ENCODE measurements at places on chromosomes 3 and 15. TPM values are rescaled to one million over a fixed set of nuclear protein-coding genes. Genes with fewer than 3 reads are reported as not detected.

Gene MYH15
- total RNA-seq, result 0.19 TPM

Gene PIERCE2
- 3.5 TPM for total RNA-seq

Gene AMOTL2
- total RNA-seq, result 137 TPM

Gene UPK1B
- not detected for total RNA-seq

Gene APOD
- total RNA-seq, result 0.83 TPM

Gene UTS2B
- not detected for total RNA-seq

Gene AADACL2
- not detected for total RNA-seq

Gene DPPA4
- total RNA-seq, result not detected

DNA sequence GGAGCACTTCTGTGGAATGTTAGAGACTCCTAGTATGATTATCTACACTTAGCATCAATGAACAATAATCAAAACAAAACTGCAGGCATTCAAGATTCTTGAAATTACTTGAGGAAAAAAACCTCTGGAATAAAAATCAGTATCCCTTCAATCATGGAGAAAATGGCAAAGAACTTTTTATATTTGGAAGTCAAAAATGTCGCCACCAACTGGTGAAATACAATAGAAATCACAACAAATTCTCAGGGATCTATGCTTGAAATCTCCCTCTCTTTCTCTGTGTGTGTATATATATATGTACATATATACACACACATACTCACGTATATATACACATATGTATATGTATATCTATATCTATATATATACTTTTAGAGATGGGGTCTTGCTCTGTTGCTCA, 378.9 kb upstream of the ALCAM start:
- no peak for DNase-seq

- DNase-seq, result no peak
Observed at GRCh38 chr15:90345857-90346256, 6.2 kb upstream of the ZNF774 start.

GRCh38 chr3:115617591-115617990, 5.7 kb upstream of the GAP43 start:
- no peak for DNase-seq

DNA sequence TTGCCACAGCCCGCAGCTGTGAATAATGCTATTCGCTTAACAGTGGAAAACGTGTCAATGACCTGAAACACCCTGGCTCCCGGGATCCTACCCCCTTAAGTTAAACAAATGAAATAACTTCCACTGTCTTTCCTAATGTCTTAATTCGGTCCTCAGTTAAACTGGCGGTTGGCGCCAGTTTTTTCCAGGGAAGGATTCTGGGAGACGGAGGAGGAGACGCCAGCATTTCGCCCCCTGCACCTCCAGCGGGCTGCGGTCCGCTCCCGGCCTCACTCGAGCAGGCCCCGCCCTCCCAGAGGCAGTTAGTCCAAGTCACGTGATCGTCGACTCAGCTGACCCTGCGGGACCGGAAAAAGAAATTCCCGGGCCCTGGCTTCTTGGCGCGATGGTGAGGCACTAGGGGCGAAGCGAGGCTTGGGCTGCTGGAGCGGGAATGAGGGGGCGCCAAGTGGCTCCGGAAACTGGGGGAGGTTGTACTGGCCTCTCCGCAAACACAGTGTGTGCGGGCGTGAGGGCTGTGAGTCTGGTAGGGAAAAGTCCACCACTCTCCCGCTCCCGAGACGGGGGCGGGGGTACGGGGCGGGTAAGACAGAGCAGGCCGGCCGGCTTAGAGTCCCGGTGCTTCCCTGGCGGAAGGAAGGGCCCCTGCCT, at the start of gene COMMD4:
TSS of gene COMMD4 (plus strand) at position 359 of the 651 bp plus-strand sequence. CDS start at position 386, 27 bp downstream.
- peak; percentile 94 for DNase-seq

DNA sequence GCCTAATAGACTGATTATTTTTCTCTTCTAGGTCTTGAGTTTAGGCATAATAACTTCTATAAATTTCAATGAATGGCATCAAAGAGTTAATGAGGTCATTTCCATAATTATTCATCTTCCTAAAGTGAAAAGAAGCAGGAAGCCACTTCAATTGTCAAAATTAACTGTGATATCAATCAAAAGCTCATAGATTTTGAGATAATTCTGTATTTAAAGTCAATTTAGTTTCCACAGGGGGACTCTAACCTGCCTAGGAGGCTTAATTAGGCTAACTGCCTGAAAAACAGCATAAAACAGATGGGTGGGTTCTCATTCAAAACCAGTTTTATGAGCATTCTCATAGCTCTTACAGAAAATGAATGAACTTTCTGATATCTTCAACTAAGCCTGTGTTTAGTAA, 177.8 kb downstream of the OTOL1 start:
- no peak for DNase-seq

GRCh38 chr3:132785292-132785691, 63.1 kb upstream of the NPHP3 start:
- no peak for DNase-seq

DNA sequence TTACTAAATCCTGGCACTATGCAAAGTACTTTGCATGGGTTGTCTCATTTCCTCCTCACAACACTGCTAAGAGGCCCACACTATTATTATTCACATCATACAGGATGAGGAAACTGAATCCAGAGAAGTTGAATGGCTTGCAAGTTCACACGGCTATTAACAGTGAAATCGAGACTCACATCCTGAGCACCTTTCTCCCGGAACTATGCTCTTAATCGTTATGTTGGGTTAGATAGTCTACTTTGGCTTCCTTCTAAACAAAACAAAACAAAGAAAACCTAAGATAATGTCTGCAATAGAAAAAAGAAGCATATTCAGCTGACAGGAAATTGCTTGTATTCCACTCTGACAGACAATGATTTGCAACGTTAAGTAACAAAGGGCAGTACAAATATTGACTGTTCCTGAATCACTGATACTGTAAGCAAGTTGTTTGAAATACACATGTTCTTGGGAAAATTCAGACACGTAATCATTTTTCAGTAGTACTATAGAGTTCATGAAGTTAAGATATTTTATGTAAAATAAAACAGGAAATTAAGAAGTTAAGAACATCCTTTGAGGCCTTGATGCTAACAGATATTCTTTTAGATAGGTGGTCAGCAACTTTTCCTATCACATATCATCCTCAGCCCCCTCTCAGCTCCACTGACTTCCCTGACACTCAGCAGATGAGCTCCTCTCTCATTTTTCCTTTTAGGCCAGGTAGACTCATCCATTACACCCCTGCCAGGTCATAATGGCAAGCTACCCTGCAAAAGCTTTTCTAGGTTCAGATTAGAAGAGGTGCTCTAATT, 40.7 kb downstream of the C2CD4B start:
- no peak for DNase-seq

GRCh38 chr3:115862849-115863248, 239.5 kb downstream of the GAP43 start:
- DNase-seq, result no peak

DNA sequence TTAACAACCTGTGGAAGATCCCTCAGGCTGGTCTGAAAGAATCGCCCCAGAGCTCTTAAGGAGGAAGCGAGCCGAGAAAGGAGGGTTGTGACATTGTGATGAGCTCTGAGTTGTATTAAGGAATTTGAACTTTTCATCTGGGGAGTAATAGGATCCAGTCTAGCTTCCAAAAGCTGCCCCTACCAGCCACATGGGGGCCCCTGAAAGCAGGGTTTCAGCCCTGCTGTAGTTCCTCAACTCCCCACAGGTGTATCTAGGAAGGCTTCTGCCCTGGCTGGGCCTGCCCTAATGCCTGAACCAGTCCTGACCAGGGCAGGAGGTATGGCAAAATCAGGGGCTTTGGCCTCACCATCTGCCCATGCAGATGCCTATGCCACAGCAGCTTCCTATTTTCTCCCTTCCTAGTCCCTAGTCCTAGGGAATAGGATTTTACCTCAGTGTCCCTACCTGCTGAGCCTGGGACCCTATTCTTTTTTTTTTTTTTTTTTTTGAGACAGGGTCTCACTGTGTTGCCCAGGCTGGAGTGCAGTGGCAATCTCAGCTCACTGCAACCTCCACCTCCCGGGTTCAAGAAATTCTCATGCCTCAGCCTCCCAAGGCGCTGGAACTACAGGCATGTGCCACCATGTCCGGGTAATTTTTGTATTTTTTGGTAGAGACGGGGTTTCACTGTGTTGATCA, 5.0 kb upstream of the AP3S2 start:
- DNase-seq, result peak; percentile 78

DNA sequence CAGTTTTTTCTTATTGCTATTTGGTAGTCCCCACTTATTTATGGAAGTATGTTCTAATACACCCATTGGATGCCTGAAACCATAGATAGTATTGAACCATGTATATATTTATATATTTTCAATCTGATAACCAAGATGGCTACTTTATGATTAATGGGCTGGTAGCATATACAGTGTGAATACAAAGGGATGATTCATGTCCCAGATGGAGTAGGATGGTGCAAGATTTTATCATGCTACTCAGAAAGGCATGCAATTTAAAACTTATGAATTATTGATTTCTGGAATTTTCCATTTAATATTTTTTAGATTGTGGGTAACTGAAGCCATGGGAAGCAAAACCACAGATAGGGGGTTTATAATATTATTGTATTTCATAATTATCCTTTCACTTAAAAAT, 35.2 kb downstream of the AP4E1 start:
- peak; percentile 24 for DNase-seq

GRCh38 chr3:88912294-88912877, 195.0 kb upstream of the EPHA3 start:
- DNase-seq, result no peak

- DNase-seq, result peak; percentile 80
Observed at GRCh38 chr15:67998599-67999133, 55.4 kb upstream of the PIAS1 start.

DNA sequence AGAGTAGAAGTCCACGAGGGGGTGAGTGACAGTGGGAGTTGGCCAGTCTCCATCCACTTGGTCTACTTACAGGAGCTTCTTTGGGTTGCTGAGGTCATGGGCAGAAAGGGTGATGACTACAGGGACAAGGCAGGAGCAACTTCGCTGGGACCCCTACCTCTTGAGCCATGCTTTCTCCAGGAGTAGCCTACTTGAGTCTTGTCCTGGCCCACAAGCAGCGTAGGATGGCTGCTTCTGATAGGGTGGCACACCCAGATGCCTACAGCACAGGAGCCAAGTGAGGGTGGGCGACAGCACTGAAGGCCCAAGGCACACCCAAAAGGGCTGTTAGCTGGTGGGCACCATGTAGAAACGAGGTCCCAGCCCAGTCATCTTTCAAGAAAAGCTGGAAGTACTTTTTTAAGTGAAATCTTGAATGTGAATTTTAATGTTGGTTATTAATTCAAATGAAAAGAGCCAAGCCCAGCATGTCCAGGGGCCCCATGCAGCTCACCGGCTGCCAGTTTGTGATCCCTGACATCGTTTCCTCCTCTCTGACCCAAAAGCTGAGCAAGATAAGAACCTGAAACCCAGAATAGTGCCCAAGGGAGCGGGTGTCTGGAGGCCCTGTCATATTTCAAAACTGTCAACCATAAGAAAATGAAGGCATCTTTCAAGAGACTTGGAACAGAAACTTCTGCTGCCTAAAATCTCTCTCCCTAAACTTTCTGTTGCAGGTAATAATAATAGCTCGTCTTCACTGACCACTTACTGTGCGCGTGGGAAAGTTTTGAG, 2.2 kb upstream of the CPEB1 start:
- DNase-seq, result no peak

- no peak for DNase-seq
Observed at GRCh38 chr3:120095979-120096426, 1.8 kb upstream of the GSK3B start.

GRCh38 chr3:152071924-152072323, 196.8 kb upstream of the MBNL1 start:
- DNase-seq, result peak; percentile 69

GRCh38 chr3:112470788-112471187, 28.5 kb downstream of the BTLA start:
- DNase-seq, result no peak

Measured in MCF 10A (cell line).